ENCODE measurements at places on chromosomes 3 and 15.

- DNase-seq, result no peak
These were observed 25.7 kb downstream of the RNU5B-1 start for GRCh38 chr15:65329984-65330735.

DNA sequence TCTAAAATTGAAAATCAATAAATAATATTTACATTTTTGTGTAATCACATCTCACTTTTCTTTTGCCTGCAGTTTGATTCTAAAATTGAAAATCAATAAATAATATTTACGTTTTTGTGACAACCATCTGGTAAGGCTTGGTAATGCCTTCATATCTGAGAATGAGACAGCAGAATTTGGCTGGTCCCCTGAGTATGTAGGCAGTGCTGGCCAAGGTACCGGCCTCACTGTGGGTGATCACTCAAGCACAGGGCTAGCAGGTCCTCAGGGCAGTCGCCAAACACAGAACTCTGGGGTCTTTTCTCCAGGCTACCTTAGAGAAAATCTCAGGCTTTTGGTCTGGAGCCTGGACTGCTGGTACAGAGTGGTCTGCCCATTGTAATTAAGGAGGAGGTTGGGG, 26.2 kb downstream of the RTP3 start:
- DNase-seq, result no peak

GRCh38 chr15:34331809-34332208, 5.8 kb downstream of the SLC12A6 start:
- DNase-seq, result no peak

GRCh38 chr3:104610730-104611652, 755.7 kb upstream of the ALCAM start:
- no peak for DNase-seq

DNA sequence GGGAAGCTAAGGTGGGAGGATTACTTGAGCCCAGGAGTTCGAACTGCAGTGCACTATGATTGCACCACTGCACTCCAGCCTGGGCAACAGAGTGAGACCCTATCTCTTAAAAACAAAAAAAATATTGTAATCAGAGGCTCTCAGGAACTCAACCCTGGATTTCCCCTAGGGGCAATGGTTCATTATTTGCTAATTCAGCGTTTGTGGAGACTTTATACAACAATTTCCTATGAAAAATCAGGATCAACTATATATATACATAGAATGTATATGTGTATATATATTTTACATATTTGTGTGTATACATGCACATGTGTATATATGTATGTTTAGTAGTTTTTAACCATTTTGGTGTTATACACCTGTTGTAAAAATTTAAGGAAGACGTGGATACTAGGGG, 463.1 kb downstream of the FHIT start:
- DNase-seq, result no peak

DNA sequence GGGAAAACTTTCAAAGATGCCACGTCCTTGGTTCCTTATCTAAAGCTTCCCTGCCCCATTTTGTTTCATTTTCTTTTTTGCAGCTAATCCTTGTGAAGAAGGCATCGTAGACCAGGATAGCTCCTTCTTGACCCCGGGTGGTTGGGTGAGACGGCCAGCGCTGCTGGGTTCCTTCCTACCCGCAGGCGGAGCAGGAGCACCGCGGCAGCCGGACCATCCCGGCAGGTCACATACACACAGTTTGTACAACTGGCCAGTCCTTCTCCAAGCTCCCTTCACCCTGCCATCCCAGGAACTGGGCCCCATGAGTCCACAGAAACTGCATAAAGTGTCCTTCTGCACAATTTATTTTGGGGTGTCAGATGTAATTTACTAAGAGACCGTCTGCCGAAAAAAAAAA, 83.9 kb downstream of the MEGF11 start:
- no peak for DNase-seq

- DNase-seq, result no peak
These were observed 44.2 kb downstream of the IQGAP1 start for GRCh38 chr15:90432253-90432652.

DNA sequence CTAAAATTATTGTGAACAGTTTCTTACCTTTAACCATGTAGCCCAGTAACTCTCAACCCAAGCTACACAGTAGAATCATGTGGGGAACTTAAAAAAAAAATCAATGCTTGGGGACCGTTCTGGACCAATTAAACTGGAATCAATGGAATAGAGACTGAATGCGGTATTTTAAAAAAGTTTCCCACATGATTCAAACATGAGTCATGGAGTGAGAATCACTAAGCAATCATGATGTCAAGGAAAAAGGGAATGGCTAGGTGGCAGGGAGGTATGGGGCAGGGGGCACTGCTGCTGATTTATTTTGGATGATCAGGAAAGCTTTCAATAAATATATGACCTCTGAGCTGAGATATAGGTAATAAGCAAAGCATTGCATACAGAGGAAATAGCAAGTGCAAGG, 250.5 kb upstream of the RORA start:
- no peak for DNase-seq

DNA sequence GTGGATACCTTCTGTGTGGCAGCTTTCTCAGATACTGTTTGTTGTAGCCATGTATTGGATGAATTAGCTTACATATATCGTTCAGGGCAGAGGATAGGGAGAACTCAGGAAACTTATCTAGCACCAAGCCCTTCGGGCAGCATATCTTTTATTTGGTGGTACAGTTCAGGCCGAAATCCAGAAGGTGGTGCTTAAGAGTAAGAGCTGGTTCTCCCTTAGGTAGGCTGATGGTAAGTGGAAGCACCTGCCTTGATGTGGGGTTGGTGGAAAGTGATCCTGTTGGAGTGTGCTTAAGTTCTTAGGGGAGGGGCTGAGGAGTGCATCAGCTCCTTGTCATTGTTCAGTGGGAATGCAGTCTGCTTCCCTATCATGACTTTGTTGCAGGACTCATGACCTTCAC, 187.5 kb downstream of the DOCK3 start:
- DNase-seq, result no peak

DNA sequence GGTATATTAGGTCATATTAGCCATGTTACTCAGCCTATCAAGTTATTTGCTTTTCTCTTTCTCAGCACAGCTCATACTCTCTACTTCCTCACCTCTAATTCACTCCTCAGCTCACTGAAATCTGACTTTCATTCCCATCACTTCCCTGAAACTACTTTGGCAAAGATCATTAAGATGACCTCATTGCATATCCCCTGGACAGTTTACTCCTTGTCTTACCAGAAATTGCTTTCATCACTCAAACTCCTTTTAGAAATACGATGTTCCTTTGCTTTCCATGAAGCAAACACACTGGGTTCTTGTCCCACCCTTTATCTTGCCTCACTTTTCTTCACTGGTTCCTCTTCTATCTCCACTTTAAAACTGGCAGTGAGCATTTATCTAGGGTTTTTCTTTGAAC, 354.4 kb downstream of the TUSC7 start:
- DNase-seq, result no peak

DNA sequence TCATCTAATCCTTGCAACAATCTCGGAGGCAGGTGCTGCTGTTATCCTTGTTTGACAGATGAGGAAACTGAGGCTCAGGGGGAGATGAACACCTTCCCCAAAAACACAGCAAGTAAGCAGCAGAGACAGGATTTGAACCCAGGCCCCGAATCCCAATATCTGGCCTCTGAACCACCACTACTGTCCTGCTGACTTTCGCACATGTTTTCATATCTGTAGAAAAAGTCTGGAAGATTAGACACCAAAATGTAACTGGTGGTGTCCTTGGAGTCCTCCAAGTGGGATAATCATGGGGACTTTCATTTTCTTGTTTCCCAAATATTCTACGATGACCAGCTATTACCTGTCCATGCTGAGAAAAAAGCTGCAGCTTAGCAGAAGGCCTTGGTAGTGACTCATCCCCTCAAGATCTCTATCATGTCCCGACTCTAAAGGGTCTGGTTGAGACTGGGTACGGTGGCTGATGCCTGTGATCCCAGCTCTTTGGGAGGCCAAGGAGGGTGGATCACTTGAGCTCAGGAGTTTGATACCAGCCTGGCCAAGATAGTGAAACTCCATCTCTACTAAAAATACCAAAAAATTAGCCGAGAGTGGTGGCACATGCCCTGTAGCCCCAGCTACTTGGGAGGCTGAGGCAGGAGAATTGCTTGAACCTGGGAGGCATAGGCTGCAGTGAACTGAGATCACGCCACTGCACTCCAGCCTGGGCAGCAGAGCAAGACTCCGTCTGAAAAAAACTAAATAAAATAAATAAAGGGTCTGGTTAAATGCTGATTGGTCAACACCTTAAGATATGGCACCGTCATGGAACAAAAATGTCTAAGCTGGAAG, 8.6 kb downstream of the IRAK2 start:
- no peak for DNase-seq

GRCh38 chr3:193928354-193929209, 207.4 kb upstream of the HES1 start:
- no peak for DNase-seq

DNA sequence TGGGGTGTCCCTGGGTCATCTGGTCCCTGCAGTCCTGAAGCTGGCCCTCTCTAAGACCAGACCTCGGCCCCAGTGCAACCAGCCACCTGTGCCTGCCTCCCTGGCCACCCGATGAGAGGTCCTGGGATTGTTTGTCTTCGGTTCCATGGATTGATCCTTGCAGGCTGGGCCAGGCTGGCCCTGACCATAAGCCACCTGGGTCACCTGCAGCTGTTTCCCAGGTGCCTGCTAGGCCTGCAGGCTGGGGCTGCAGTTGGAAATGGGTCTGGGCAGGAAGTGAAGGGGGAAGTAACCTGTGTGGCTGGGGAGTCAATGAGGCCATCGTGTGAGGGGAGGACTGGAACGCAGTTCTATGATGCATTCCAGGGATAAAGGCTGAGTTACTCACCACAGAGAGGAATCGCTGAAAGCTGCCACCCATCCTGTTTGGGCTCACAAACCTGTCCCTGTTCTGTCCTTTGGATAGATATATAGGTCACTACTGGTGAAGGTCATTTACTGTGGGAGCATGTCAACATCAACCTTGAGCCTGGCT, 30.9 kb upstream of the VPS8 start:
- DNase-seq, result no peak
